NCI-H460 (cell line): ENCODE measurements at places on chromosomes 4 and X. TPM values are rescaled to one million over a fixed set of nuclear protein-coding genes. Genes with fewer than 3 reads are reported as not detected.

- DNase-seq = no peak
Observed at GRCh38 chr4:57444671-57445070, 334.5 kb upstream of the IGFBP7 start.

- no peak for DNase-seq
Observed at GRCh38 chrX:130896026-130896425, 7.0 kb downstream of the ENOX2 start.

DNA sequence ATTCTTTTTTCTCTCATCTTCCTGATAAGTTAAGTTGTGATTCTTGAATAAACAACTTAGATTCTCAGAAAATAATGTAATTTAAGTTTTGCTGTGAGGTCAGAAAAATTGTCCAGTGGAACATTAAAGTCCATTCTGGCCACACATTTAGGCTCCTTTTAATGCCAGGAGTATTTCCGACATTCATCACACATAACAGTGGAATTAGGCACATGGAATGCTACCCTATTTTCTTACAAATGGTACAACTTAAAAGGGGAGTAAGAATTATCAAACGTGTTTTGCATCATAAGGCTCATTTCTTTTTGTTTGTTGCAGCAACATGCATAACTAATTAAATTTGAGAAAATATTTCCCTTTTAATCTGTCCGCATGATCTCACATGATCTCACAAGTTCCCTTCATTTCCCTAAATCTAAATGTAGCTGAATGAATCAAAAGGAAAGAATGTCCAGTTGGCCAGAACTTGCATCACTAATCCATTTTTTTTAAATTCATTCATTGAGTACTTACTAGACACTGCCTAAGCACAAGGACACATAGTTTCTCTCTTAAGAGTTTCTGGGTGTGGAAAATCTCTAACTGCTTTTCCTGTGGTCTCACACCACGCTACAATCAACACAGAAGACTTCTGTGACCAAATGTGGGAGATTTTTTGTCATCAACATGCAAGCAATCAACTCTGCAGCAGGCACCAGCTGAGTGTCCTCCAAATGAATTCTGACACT is 22.0 kb downstream of the SPARCL1 start:
- no peak for DNase-seq

- no peak for DNase-seq
Observed at GRCh38 chrX:68115371-68115770, 317.9 kb downstream of the OPHN1 start.

DNA sequence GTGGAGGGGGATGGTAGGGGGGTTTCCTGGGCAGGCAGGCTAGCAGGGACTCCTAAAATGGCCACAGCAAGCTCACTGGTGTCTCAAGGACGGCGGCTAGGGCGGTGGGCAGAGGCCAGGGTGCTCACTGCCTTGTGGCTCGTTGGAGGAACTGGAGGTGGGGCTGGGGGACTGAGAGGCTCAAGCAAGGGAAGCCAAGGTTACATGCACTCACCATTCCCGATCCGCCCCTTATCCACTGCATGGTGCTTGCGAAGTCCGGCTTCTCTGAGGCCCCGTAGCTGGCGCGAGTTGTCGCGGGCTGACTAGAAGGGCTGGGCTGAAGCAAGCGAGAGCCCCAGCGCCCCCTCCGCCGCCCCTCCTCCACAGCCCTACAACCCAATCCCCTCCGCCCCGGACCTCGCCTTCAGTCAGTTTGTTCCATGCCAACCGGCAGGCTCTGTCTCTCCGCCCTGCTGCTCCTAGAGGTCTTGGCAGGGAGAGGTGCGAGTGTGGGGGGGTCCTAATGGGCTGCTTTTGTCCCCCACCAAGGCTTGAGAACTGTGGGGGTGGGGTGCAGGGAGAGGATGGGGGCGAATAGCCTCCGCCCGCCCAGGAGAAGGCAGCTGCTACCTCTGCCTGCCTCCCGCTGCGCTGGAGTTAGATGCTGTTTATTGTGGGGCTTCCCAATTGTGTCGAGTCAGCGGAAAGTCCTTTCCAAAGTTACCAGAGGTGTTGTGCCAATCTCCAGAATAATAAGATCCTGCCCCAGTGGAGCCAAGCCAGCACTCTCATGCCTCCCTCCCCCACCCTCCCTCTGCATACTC is at the start of gene ARHGEF9:
Gene ARHGEF9 (minus strand): TSS at position 313 of the 806 bp plus-strand sequence. CDS start 69 bp downstream, at position 244.
- DNase-seq = no peak

GRCh38 chrX:111869639-111870034 is 6.3 kb upstream of the TRPC5OS start:
- peak; percentile 44 for DNase-seq

DNA sequence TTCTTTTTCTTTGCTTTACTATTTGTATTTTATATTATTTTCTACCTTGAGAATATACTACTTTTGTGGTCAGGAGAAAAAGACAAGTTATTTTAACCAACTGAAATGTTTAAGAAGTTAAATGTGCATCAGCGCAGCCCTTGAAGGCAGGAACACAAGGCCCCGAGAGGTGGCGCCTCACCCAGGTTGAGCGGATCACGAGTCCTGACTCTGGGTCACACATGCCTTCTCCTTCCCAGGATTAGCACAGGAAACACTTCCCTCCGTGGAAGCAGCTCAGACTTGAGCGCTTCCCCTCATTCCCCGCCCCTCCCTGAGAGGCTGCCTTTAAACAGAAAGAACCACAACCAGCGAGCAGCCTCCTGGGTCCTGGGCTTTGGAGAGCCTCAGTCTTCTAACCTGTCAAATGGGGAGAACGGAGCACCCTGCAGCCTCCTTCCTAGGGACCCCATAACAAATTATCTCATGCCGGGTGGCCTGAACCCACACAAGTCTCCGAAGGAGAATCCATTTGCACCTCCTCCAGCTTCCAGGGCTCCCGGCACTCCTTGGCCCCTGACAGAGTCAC is 217.6 kb downstream of the AFAP1 start:
- DNase-seq = no peak

The SHOX gene
- total RNA-seq = not detected in 2 replicates

DNA sequence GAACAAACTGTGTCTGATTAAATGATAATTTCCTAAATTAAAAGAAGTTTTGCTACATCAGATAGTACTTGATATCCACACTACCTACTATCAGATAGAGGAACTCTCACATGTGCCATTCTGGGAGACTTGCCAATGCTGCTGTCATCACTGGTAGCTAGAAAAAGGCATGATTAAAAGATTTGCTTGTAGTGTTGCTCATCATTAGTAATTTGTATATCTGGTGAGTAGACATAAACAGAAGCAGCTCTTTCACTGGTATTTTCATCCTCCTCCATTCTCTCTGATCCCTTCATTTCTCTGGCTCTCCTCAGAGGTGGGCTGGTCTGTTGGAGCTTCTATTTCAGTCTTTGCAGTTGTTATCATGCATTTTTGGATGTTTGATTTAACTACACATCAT is 56.0 kb downstream of the SPRY1 start:
- DNase-seq = peak; percentile 11

The ZFYVE28 gene
- 7.1 and 10.0 TPM in 2 replicates for total RNA-seq

The TACR3 gene
- total RNA-seq = not detected in 2 replicates

GRCh38 chr4:74534121-74534520 is 89.2 kb downstream of the AREG start:
- no peak for DNase-seq

DNA sequence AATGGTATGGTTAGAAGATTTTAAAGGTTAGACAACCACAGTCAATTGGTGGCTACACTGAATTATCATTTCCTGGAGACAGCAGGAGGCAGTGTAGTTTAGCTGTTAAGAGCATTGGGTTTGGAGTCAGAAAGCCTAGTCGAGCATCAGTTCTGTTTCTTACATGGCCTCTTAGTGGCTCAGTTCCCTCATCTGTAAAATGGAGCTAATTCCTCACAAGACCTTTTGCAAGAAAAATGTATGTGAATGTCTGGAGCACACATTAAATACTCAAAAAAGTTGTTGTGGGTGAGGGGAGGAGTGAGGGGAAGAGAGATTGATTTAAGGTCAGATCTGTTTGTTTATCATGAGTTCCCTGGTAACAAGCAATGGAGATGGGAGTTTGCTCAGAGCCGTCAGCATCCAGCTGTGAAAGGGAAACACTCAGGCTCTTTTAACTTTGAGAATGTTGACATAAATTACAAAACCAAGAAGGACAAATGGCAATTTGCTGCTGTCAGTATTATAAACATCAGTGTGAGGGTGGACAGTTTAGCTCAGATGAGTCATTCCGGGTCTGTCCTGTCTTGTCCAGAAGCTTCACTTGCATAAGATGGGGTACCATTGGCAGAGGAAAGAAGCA is 98.2 kb upstream of the PGRMC2 start:
- peak; percentile 78 for DNase-seq

The SMIM10 gene
- 3.2 and 4.1 TPM in 2 replicates for total RNA-seq

- no peak for DNase-seq
Observed at GRCh38 chrX:129875669-129876068, 30.3 kb upstream of the UTP14A start.

GRCh38 chr4:173254646-173255045 is 79.5 kb downstream of the HMGB2 start:
- no peak for DNase-seq

The PHOX2B gene
- not detected in 2 replicates for total RNA-seq

- no peak for DNase-seq
Observed at GRCh38 chr4:127441571-127441970, 191.2 kb upstream of the INTU start.

DNA sequence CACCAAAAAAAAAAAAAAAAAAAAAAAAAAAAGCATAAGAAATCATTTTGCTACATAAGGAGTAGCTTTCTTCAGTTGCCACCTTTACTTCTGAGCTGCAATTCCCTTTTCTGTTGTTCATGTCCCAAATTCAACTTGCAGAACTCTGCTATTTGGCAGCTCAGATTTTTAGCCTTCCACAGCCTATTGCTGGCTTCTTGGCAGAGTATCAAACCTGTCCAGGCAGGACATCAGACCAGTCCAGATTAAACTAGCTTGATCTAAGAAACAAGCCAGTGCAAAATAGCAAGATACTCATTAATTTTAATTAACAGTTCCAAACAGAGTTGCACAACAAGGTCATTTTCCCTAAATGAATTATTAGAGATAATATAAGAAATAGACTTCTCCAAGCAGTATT is 123.6 kb upstream of the NR3C2 start:
- DNase-seq = no peak

DNA sequence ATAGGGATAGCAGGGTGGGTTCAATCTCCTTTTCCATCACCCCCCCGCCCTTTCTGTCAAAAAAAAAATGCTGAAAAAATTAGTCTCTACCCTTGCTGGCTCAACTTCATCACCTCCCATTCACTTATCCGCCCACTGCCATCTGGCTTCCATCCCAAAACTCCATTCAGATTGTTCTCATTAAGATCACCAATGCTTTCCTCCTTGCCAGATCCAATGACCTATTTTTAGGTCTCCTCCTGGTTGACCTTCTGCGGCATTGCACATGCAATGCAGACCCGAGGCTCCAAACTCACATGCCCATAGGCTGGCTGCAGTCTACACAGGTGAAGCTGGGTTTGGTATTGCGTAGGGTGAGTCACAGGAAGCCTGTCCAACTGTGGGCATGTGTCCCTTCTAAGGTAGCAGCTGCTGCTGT is 21.1 kb upstream of the STIM2 start:
- DNase-seq = no peak

DNA sequence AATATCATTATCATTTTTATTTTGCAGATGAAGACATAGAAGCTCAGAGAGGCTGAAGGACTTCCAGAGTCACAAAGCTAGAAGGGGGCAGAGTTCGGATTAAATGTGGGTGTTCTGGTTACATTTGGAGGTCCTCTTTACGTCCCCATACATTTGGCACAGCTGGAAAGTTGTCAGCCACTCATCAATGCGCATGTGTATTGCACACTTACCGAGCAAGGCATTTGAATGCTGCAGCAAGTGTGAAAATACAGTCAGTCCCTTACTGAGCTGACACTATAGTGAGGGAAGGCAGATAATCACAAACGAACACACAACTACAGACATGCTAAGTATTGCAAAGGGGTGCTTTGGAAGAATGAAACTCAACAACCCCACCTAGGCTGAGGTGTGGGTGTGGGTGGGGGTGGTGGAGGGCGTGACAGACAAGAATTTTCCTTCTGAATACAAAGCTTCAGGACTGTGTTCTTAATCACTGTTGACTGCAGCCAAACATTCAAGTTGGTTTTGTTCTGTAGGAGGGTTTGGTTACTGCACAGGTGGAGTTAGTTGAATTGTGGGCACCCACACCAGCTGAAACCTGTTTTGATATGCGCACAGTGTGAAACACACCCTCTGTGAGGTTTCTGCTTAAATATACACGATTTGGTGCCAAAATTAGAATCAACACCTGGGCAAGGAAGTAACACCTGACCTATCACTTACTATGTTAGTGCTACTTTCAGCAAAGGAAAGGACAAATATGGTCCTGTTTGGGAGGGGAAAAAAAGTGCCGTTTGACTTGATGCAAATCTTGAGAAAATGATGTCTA is 72.4 kb downstream of the COQ2 start:
- no peak for DNase-seq

- no peak for DNase-seq
Observed at GRCh38 chr4:74590476-74590875, 145.5 kb downstream of the AREG start.

DNA sequence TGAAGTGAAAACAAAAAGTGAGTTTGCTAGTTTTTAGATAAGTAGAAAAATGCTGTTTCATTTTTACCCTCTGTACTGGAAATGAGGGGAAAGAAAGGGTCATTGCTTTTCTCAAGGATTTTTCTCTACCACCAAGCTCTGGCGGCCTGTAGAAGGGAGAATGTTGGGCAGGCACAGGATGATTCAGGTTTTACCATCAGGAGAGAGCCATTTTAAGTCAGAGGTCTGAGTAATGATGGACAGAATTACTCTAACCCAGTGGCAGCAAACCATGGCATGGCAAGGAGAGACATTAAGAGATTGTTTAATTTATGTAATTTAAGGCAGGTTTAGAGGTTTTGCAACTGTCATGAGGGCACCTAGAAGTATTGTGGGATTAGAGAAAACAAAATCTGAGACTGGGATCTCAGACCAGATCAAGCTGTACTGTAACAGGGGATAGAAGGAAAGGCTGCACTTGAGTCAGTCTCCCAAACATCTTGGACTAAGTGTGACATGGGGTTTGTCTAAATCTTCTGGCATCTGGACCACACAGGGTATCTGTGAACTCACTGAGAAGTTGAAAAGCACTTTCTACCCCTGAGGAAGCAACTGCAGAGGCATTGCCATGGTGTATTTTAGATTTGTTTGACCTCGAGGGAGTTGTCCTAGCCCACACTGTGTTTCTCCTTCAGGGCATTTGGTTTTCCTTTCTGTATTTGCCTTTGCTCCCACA is 81.6 kb downstream of the BANK1 start:
- DNase-seq = no peak

GRCh38 chr4:105179539-105180401 is 33.1 kb downstream of the TET2 start:
- DNase-seq = no peak
